ENCODE measurements at places on chromosomes 3 and 15.

DNA sequence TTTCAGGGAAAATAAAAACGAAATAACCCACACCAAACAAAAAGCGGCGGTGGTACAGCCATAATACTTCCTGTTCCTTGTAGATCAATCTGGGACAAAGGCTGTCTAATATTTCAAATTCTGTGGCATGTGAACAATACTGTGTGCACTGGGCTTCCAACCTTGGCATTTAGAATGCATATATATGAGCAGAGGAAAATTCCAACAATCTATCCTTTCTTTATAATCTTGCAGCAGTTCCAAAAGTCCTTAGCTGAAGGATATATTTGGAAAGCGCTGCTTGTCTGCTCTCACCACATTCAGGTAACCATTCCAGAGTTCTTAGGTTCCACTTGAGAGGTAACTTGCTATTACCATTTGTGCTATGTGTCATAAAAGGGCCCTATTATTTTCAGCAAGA is 231.8 kb downstream of the RBMS3 start:
- DNase-seq = no peak

GRCh38 chr3:119774444-119774843 is 7.5 kb upstream of the NR1I2 start:
- DNase-seq = no peak

GRCh38 chr3:194727435-194728128 is 41.9 kb downstream of the FAM43A start:
- DNase-seq = no peak

GRCh38 chr15:51390241-51390965 is 48.9 kb downstream of the GLDN start:
- no peak for DNase-seq

- no peak for DNase-seq
Measured at GRCh38 chr3:33883951-33884561, 85.6 kb downstream of the PDCD6IP start.

DNA sequence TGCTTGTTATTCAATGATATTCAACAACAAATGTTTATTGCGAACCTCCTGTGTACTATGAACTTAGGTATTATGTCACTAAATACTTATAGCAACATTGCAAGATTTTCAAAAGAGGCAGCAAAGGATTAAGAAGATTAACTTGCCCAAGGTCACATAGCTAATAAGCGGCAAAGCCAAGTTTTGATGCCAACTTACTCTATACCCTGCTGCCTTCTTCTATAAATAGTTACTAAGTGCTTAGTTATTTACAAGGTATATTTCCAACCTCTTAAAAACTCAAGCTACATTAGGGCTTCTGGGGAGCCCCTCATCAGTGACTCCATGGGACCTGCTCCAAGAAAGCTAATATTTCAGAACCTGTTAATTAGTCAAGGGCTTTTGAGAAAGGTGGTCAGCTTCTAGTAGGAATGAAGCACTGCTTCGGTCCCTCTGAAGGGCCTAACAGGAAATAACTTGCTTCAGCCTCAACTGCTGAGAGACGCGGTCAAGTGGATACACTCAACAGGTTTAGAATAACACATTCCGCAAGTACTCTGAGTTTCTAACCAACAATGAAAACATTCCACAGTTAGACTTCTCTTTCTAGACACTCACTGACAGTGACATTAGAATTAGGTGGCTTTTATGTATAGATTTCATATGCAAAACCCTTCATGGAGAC is 125.5 kb downstream of the DGKG start:
- no peak for DNase-seq

DNA sequence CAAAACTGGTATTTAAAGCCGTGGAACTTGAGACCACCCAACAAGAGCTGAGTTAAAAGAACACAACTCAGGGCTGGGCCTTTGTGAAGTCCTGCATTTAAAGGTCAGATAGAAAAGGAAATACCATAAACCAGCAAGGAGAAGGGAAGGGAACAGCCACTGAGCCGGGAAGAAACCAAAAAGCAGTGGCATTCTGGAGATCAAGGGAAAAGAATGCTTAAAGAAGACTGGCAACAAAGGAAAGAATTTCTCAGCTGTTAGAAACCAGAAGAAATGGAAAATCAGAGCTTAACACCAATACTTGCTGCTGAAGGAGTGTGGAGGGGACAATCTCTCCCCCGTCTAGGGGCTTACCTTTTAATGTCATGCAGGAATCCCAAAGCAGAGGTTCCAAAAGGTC is 247.4 kb upstream of the CHRNA7 start:
- no peak for DNase-seq

DNA sequence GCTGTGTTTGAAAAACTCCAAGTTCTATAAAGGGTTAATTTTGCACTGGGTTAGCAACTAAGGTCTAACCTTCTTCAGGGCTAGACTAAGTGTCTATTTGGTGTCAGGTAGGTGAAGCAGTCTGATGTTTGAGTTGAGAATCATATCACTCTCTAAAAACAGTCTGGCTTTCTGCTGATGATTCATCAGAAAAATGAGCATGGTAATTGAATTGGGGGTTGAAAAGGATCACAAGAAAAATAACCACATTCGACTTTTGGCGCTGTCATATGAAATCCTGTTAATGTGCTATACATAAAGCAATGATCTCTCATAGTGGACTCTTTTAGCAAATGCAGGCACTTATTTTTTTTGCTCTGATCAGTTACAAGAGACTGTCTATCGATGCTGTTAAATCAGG is 242.2 kb upstream of the AZI2 start:
- no peak for DNase-seq

GRCh38 chr3:124516333-124516732 is 213.9 kb upstream of the UMPS start:
- no peak for DNase-seq

DNA sequence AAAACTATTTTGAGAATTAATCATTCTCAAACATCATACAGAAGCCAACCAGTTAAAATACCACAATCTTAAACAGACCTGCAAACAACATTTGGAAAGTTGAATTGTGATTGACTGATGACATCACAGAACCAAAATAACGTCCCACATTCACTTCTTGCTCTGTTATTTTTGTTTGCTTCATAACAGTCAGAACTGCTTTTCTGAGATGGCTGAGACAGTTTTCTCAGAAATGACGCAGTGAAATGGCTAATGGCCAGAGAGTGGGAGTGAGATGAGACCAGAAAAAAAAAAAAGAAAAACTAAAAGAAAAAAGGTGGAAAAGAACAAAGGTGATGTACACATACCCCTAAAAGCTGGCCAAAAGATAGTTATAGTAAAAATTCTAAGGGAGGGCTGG is 1061.2 kb downstream of the FHIT start:
- no peak for DNase-seq

DNA sequence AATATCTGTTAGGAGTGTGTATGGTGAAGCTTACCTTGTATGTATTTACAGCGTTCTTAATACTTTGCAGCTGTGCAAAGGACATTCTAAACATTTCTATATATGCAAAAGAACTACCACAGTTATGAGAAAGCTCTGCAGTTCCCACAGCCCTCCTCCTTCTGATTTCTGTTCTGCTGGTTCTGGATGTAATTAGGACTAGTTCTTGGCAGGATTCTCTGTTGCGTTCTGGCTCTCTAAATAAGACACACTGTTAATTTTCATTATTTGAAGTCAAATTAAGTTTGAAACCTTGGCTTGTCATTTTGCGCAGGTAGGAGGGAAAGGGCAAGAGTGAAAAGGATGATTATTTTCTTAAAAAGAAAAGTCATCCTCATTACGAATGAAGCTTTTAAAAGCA is 76.4 kb downstream of the FNDC3B start:
- DNase-seq = no peak

DNA sequence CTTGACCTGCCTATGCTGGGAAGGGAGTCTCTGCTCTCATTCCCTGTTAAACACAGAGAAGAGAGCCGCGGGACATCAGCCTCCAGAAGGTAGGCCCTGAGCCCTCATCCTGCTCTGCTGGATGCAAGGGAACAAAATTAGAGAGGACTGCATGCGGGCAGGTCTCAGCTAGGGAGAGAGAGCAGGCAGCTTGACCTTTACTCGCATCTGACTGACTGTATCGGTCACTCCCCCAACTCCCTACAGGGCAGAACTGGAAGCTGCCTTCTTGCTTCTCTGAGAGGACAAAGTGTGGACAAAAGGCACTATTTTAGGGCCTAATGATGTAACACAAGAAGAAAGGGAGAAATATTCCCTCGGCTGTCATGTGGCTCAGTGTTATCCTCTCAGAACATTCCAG is 38.7 kb upstream of the ATOSA start:
- no peak for DNase-seq

GRCh38 chr15:58070801-58071418 is 5.4 kb upstream of the ALDH1A2 start:
- DNase-seq = peak; percentile 72

GRCh38 chr3:17115186-17115585 is 230.4 kb downstream of the PLCL2 start:
- DNase-seq = no peak

DNA sequence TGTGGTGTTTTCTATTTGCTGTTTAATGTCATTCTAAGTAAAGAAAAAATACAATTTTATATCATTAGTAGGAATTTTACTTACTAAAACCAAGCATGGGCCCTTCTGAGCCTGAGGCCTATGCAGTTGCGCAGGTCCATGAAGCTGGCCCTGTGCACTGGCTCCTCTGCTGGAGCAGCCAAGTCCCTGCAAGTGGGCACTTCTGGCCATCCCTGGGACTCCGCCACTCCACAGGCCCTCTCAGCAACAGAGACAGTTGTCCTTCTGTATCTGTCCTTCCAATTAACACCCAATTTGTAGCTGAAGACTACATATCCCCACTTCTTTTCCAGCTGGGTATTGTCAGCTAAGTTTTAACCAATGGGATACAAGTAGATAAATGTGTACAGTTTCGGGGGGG is 49.9 kb upstream of the RYK start:
- peak; percentile 60 for DNase-seq

DNA sequence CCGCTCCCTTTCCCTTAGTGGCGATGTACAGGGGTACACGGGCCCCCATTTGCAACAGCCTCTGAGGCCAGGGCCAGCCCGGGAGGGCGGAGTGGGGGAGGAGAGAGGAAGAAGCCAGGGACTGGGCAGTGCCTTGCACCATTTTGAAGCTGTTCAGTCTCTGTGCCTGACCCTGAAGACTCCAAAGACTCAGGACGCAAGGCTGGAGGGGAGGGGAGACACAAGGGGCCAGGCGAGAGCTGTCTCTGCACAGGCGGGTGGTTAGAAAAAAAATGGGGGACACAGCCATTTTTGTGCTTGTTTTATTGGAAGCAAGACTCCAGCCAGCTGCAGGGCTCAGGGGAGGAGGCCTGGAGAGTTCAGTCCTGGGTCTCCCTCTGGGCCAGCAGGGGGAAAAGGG is 1.6 kb downstream of the RPP25 start:
- no peak for DNase-seq

DNA sequence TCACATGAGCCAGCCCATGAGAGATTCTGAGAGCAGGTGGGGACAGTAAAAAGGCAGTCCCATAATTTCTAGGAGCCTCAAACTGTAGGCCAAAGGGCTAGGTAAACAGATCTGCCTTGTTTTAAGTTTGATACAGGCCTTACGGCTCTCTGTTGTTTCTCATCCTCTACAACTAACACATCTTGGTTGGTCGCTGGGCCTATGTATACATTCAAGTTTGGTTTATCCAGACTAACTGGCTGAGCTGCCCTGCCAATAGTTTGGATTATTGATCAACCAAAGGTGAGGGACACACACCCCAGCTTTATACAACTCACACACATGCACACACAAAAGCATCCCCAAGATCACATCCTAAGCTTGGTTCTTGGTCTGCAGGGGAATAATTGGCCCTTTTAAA is 3.0 kb downstream of the SIAH2 start:
- DNase-seq = peak; percentile 58

GRCh38 chr3:12999147-13000140 is 73.8 kb downstream of the IQSEC1 start:
- DNase-seq = no peak

GRCh38 chr15:32105258-32106241 is 75.2 kb downstream of the CHRNA7 start:
- DNase-seq = no peak

DNA sequence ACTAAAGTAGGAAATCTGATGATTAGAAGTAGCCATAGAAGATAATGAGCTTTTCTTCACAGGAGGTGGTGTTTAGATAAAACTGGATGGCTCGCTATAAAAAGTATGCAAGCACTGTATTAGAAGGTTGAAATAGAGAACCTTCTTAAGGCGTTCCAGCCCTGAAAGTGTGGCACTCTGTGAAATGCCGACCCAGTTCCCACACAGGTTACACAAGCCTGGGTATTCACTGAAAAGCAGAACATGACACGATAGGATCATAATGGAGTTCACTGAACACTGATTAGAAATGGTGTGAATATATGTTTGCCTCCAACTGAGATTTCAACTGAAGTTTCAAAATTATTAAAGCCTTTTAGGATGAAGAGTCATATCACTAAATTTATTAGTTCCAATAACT is 15.0 kb upstream of the LRRC34 start:
- DNase-seq = no peak

Measured in T47D (cell line).